ENCODE measurements at places on chromosomes 1 and 21. TPM values are rescaled to one million over a fixed set of nuclear protein-coding genes. Genes with fewer than 3 reads are reported as not detected.
A peak's percentile ranks its signal among the peaks of the same experiment; 100 is the strongest.

Gene SFN
- total RNA-seq = not detected

DNA sequence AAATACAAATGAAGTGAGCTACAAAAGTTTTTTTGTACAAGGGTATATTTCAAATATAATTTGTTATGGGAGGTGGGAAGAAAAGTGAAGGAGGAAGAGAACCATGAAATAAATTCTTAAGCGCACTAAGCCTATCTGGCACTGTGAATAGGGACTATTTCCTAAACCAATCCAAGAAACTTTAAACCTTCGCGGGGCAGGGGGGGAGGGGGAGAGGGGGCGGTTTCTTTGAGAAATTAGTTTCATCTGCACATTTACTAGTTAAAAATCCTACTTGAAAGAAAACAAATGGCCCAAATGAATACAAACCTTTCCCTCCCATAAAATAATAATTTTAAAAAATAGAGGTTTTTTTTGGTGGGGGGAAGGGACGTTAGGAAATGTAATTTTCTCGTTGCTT lies 364 bp downstream of the GOLPH3L start:
- DNase-seq = no peak

- DNase-seq = peak; percentile 19
Observed at GRCh38 chr1:51989582-51990477, 670 bp downstream of the RAB3B start.

DNA sequence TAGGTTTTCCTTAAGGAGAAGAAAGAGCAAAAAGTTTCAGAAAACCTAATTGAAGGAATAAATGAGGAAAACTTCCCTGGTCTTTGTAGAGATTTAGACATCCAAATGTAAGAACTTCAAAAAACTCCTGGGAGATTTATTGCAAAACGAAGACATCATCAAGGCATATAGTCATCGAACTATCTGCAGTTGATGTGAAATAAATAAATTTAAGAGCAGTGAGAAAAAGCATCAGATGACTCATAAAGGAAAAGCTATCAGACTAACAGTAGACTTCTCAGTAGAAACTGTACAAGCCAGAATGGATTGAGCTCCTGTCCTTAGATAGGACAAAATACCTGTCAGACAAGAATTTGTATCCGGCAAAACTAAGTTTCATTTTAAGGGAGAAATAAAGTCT lies 569.4 kb upstream of the ADAMTS5 start:
- no peak for DNase-seq

DNA sequence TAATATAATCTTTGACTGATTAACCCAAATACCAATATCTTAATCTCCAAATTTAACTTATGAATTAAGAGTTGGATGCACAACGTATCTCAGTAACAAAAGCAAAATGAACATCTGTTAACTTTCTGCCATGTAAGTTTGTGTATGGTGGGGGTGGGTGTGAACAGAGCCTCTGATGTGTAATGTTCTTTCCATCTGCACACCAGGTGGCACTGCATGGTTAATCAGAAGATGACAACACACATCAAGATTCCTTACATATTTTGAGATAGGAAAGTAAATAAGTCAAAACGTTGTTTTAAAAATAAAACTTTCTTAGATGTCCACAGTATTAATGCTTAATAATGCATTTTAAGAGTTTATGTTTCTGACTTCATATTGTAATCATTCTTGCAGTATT lies 251.9 kb downstream of the DPYD start:
- no peak for DNase-seq

Gene BNIPL
- 0.76 TPM for total RNA-seq

Gene MEX3A
- 0.75 TPM for total RNA-seq

DNA sequence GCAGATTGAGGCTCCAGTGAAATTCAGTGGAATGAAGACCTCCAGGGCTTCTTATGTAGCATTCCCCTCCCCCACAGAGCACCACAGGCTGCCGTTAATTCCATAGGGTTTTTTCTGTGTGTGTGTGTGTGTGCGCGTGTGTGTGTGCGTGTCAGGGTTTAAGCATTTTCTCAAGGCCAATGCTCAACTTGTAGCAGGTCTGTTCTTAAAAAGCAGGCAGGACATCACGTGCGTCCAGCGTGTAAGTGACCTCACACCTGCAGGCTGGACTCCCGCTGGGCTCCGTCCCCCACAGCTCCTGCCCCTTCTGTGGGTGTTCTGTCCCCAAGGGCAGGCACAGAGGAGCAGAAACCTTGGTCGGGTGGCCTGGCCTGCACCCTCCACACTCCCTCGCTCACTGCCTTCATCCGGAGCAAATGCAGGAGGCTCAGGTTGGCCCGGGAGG lies 5.3 kb downstream of the PRDM16 start:
- no peak for DNase-seq

DNA sequence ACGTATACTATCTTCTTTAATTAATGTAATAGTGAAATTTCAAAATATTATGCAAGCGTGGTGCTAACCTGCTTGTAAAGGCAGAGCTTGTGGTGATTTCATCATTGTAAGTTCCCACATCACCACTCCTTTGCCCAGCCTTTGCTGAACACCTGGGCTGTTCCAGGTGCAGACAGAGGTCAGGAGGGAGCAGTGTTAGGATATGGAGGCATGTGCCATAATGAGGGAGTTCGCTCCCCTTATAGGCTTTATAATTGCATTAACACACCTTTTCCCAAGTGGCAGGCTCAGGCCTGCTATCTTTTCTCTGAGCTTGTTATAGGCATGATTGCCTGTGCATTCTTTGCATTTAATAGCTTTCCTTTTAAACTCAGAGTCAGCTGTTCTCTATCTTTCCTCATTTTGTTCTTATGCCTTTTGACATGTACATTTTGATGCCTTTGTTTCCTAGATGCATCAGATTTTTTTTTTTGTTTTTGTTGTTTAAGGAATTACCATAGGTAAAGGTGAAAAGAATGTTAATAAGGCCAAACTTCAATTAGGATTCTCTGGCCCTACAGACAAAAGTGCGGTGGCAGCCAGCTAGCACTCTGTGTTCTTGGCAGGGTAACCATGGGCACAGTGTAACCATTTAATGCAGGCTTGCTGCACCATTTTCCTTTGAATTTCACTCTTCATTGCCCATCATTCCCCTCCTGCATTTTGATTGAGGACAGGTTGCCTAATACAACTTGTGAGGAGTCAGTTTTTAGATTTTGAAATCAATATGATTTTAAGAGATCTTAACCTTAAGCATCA lies 12.6 kb downstream of the NPL start:
- no peak for DNase-seq

GRCh38 chr21:31198575-31198974 lies 145.5 kb downstream of the TIAM1 start:
- DNase-seq = no peak

GRCh38 chr1:116852910-116853309 lies 56.8 kb upstream of the PTGFRN start:
- no peak for DNase-seq

All from right lobe of liver (tissue), 6 donors.